ENCODE measurements at places on chromosomes 11 and 22.

- no peak for DNase-seq
- H3K4me1 ChIP-seq: peaks cover 19% of the 10 kb centered on the region
Observed at GRCh38 chr11:10117709-10118351, 176.2 kb downstream of the SBF2 start.

- peak overlapping the region; percentile 99 for H3K27ac ChIP-seq
- H3K4me1 ChIP-seq: peaks cover 40% of the 10 kb centered on the region
- H3K4me3 ChIP-seq: peak overlapping the region; percentile 73
- no peaks in the 10 kb centered on the region for H3K27me3 ChIP-seq
- no peaks in the 10 kb centered on the region for H3K36me3 ChIP-seq
Observed at GRCh38 chr11:65479184-65480145, 19.4 kb upstream of the MALAT1 start.

GRCh38 chr11:47641600-47642098 lies 710 bp downstream of the MTCH2 start:
- peaks cover 14% of the 10 kb centered on the region for H3K4me1 ChIP-seq
- no peak for DNase-seq
- no peaks in the 10 kb centered on the region for H3K27me3 ChIP-seq
- peak overlapping the region; percentile 89 for H3K27ac ChIP-seq
- peaks cover 22% of the 10 kb centered on the region for H3K36me3 ChIP-seq

- H3K4me3 ChIP-seq: peak overlapping the region; percentile 79
- peak; percentile 25 for DNase-seq
- H3K36me3 ChIP-seq: no peaks in the 10 kb centered on the region
- H3K27ac ChIP-seq: peak overlapping the region; percentile 100
- peaks cover 44% of the 10 kb centered on the region for H3K4me1 ChIP-seq
Observed at GRCh38 chr22:46066691-46067090, 83.6 kb upstream of the PPARA start.

DNA sequence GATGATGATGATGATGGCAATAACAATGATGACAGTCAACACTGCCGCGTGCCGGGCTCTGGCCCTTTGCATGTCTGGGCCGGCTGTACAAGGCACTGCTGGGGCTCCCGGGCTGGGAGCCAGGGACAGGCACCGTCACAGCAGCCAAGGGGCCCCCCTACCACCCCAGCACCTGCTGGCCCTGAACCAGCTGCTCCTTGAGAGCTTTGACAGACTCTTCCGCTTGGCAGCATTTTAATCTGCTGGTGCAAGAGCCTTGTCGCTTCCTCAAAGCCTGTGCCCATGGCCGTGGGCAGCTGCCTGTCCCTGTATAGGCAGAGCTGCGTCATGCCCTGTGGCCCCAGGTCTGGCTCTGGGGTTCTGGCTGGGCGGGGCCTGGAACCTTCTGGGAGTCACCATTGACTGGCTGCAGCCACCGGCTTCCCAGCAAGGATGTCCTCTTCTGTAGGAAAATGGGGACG lies 12.9 kb upstream of the MUC6 start:
- H3K4me3 ChIP-seq: no peak overlapping the region
- no peaks in the 10 kb centered on the region for H3K36me3 ChIP-seq
- peaks cover 11% of the 10 kb centered on the region for H3K27me3 ChIP-seq
- DNase-seq: peak; percentile 83
- no peak overlapping the region for H3K27ac ChIP-seq

- no peaks in the 10 kb centered on the region for H3K27me3 ChIP-seq
- peaks cover 20% of the 10 kb centered on the region for H3K4me1 ChIP-seq
- no peak overlapping the region for H3K27ac ChIP-seq
- H3K36me3 ChIP-seq: no peaks in the 10 kb centered on the region
- H3K4me3 ChIP-seq: no peak overlapping the region
Observed at GRCh38 chr11:119619665-119620064, 109.3 kb downstream of the NECTIN1 start.

- H3K27me3 ChIP-seq: no peaks in the 10 kb centered on the region
- no peaks in the 10 kb centered on the region for H3K4me1 ChIP-seq
- H3K36me3 ChIP-seq: no peaks in the 10 kb centered on the region
- H3K4me3 ChIP-seq: no peak overlapping the region
- no peak for DNase-seq
Observed at GRCh38 chr11:83990160-83990733, 704.1 kb upstream of the CCDC90B start.

DNA sequence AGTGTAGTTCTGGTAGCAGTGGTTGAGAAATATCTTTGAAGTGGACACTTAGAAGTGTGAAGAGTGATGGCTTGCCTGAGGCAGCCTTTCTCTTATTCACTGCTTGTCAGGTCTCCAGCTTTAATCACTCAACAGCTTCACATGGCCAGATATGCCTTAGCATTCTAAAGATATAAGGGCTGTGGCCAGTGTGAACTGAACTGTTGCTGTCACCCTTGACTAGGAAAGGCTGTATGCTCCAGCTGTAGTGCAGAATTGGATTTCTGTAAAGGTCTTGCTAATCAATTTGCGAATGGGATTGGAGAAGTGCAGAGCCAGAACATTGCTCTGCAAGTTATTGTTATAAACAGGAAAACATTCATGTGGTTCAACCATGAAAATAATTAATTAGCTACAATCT lies 266.7 kb downstream of the TMEM135 start:
- H3K27ac ChIP-seq: no peak overlapping the region
- H3K4me1 ChIP-seq: no peaks in the 10 kb centered on the region
- DNase-seq: no peak
- no peaks in the 10 kb centered on the region for H3K27me3 ChIP-seq
- H3K4me3 ChIP-seq: no peak overlapping the region

- DNase-seq: no peak
- no peaks in the 10 kb centered on the region for H3K4me1 ChIP-seq
- H3K4me3 ChIP-seq: no peak overlapping the region
- H3K27me3 ChIP-seq: no peaks in the 10 kb centered on the region
- peaks cover 7% of the 10 kb centered on the region for H3K36me3 ChIP-seq
Observed at GRCh38 chr11:108734956-108735559, 70.2 kb downstream of the DDX10 start.

DNA sequence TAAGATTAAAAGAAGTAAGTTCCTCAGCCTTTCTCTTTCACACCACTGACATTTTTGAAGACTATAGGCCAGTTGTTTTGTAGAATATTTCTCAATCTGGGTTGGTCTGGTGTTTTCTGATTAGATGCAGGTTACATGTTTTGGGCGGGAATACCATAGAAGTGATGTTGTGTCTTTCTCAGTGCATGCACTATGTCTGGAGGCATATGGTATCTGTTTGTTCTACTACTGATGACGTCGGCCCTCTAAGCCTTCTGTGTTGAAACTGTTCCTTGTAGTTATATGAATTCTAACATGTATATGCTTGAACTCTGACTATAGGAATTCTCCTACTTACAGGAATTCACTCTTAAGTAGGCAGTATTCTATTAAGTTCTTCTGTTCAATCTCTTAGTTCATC lies 21.6 kb downstream of the ZFTA start:
- no peaks in the 10 kb centered on the region for H3K4me1 ChIP-seq
- no peak overlapping the region for H3K27ac ChIP-seq
- no peak overlapping the region for H3K4me3 ChIP-seq
- H3K27me3 ChIP-seq: no peaks in the 10 kb centered on the region
- H3K36me3 ChIP-seq: peaks cover 24% of the 10 kb centered on the region

DNA sequence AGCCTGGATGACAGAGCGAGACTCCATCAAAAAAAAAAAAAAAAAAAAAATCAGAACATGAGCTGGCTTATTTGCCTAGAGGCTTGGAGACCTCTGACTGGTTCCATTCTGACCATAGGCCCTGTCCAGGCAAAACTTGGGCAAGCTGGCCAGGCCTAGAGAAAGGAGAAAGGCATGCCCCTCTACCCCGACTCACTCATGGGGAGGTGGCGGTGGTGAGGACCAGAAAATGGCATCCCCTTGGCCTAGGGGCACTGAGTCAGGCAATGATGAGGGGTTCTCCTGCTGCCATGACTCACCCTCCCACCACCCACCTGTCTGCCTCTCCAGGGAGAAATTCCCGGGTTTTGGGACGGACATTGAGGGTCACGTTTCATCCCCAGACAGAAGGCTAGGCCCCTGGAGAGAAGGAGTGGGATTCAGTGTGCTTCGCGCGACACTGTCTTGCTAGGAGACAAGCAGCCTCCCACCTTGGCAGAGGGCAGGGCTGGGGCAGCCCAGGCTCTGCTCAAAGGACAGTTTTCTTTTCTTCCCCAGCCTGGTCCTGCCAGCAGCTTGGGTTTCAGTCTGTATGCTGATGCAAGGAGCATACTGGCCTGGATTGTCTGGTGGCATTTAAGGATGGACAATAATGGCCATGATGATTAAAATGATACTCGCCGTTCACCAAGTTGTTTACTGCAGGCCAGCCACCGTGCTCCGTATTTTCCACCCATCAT lies 17.2 kb downstream of the TOB2 start:
- no peak for DNase-seq
- no peaks in the 10 kb centered on the region for H3K4me1 ChIP-seq
- H3K4me3 ChIP-seq: no peak overlapping the region
- peaks cover 39% of the 10 kb centered on the region for H3K36me3 ChIP-seq

DNA sequence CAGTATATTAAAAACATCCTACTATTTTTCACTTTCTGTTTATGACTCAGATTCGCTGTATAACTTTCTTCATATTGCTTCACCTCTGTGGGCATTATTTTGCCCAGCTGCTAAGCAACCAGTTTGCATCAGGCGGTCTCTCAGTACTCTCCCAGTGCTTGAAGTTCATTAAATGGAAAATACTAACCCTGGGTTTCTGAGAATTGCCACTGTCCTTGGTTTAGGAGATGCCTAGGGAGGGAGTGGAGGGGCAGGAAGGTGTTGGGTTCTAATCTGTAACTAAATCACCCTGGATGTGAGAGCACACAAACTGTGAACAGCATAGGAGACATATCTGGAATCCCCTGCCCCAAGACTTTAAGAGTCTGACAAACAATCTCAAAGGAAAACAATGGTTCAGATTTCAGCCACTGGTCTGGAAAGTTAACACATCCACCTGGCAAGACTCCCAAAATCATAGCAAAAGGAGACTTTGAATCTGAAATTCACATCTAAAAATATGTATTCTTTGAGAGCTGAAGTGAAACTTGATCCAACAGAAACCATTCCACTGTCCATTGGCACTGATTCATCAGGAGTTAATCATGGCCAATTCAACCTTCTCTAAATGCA lies 540.0 kb downstream of the SOX6 start:
- no peaks in the 10 kb centered on the region for H3K27me3 ChIP-seq
- peaks cover 32% of the 10 kb centered on the region for H3K4me1 ChIP-seq
- H3K36me3 ChIP-seq: no peaks in the 10 kb centered on the region
- H3K4me3 ChIP-seq: no peak overlapping the region

GRCh38 chr11:116793772-116794097 lies 2.1 kb upstream of the APOA5 start:
- no peaks in the 10 kb centered on the region for H3K36me3 ChIP-seq
- H3K4me3 ChIP-seq: no peak overlapping the region
- H3K27me3 ChIP-seq: no peaks in the 10 kb centered on the region
